ENCODE measurements at places on chromosomes 11 and 22. TPM values are rescaled to one million over a fixed set of nuclear protein-coding genes. Genes with fewer than 3 reads are reported as not detected.

DNA sequence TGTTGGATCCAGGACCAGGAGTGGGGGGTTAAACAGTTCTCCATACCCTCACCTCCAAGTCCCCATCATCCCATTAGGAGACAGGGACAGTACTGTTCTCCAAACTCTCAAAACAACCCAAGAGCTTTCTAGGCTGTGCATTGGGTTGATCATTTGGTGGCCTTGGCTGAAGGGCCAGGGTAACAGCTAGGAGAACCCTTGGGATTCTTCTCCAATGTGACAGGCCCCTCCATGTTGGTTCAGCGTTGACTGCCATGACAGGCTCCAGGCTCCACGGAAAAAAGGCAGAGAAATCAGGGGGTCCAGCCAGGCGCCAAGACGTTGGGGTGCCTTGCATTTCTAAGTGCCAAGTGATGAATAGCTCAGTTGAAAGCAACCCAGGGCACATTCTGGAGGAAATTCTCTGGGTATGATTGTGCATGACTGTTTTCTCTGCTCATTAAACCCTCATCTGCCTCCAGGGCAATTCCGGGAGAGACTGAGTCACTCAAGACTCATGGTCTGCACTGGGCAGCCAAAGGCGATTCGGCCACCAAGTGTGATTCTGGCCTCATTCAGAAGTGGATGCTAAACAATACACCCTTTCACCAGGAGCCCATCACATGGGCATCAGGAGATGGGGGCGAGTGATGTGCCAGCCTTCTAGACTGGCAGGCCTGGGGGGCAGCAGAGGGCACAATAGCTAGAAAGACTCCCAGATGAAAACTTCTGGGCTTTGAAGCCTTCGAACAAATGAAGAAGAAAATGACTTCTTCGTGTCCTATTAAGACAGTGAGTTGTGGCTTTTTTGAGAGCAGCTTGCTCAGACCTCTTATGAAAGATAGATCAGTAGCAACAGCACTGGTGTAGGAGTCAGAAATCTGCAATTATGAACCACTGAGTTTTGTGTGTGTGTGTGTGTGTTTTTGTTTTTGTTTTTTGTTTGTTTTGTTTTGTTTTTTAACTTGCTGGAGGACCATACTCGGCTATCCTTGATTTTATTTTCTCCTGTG is 27.7 kb downstream of the CD44 start:
- no peak for DNase-seq

- no peak for DNase-seq
Measured at GRCh38 chr22:49197986-49198704, 629.5 kb downstream of the BRD1 start.

- no peak for DNase-seq
Measured at GRCh38 chr22:41096391-41096790, 4.0 kb downstream of the EP300 start.

DNA sequence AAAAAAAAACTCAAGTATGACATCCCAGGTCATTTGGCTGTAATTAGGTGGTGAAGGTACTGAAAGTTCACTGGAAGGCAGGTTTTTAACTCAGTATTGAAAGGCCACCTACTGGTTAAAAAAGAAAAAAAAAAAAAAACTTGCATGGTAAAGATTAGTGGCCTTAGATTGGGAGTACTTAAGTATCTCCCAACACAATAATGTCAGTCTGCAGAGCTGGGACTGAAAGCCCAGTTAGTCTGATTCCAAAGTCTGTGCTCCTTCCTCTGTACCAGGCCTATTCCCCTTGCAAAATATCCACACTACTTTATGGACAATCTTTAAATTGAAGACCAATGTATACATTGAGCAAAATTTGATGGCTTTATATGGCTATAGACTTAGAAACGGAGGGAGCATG is 85.5 kb downstream of the NOX4 start:
- no peak for DNase-seq

GRCh38 chr11:110966131-110966530 is 253.9 kb upstream of the ARHGAP20 start:
- no peak for DNase-seq

GRCh38 chr22:42069801-42070516 is 653 bp downstream of the NAGA start:
- peak; percentile 39 for DNase-seq

The ANGPTL5 gene
- total RNA-seq: not detected

The RCOR2 gene
- 3.2 TPM for total RNA-seq

Measured in OCI-LY7 (cell line).